Nephron progenitor cell (in vitro differentiated cells): ENCODE measurements at places on chromosomes 4 and X.
A peak's percentile ranks its signal among the peaks of the same experiment; 100 is the strongest.

DNA sequence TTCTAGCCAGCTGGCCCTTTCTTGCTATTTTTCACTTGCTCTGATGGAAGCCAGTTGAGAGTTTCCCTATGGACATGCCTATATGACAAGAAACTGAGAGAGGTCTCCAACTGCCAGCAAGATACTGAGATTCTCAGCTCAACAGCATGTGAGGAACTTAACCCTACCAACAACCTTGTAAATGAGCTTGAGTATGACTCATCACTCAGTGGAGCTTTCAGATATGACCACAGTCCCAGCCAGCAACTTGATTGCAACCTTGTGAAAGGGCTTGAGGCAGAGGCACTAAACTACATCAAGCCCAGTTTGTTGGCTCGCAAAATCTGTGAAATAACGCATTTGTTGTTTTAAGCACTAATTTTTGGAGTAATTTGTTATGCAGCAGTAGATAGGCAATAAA lies 175.8 kb downstream of the COMMD8 start:
- no peak for DNase-seq

DNA sequence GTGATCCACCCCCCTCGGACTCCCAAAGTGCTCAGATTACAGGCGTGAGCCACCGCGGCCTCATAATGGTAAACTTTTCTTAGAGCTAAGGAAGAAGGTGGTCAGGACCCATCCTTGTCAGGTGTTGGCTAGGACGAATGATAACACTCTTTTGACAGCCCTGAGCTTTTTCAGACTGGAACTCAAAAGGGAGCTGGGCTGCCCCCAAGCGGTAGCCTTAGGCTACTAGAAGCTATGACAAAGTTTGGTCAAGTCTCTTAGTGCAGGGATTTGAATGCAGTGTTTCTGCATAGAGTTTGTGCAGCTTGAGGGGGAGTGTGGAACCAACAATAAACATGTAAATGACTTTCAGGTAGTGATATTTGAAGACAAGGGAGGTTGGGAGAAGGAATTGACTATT lies 11.8 kb upstream of the HSD17B10 start:
- peak; percentile 44 for DNase-seq

DNA sequence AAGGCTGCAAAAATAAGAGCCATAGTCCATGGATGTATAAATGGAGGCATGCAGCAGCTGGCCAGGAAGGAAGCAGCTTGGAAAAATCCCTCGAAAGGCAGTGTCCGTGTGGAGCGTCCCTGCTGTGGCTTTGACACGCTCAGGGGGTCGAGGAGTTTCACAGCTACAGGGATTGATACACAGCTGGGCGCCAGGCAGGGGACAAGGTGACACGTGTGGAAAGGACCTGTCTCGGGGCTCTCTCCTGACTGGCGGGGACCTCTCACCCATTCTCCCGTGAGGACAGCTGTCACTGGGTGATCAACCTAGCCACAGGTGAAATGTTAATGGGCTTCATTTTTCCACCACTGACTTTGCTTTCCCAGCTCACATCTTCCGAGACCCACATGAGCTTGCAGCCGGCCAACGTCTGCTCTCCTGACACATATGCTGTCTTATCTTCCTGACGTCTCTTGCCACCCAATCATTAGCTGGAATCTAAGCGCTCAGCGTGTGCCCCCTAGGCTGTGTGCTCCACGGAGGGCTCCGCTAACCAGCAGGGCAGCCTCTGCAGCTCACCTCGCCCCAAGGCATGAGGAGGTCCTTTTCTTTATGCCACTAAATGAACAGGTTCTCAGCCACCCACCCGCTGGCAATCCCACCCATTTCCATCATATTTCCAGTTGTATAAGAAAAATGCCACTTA lies 89.4 kb upstream of the AFAP1 start:
- DNase-seq = no peak

DNA sequence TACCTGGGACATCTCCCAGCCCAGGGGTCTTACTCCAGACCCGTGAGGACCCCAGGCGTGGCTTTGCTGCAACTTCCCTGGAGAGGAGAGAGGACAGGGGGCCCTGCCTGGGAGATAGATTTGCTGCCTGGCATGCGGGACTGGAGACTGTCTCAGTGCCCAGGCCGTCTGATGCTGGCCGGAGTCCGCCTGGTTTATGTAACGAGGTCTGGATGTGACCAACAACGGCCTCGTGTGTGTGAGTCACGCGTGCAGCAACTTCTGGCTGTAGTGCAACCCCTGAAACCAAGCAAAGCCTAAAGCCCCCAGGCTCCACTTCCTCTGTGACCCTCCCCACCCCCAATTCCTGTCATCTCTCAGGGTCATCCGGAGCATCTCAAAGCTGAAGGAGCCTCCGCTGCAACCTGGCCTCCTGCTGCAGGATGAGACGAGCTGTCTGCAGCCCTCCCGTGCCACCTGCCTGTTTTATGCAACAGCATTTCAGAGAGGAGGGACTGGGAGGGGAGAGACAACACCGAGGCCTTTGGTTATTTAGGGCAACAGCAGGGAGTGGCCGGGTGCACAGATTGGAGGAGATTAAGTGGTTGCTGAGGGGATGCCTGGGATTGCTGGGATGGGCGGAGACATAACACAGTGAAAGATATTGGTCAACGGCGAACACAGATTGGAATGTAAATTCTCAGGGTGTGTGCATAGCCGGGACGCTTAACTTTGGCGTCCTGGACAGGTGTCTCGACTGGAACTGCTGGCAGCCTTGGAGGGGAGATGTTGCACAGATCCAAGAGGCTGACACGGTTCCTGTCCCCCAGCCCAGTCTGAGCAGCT lies 16.0 kb downstream of the XG start:
- no peak for DNase-seq

DNA sequence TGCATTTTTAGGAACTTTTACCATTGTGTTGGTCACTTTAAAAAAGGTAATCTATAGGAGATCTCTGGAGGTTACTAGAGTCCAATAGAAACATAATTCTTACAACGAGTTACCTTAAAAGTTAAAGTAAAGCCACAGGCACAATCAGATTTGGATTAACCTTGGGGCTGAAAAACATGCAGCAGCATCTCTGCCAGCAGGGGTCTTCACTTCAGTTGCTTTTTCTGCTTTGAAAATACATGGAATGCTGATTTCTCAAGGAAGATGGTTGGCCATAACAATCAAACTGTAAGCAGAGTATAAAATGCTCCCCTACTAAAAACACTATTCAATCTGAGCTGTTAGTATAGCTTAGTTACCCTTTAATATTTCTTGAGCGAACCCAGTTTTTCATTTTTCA lies 1072.3 kb upstream of the PCDH10 start:
- DNase-seq = no peak

DNA sequence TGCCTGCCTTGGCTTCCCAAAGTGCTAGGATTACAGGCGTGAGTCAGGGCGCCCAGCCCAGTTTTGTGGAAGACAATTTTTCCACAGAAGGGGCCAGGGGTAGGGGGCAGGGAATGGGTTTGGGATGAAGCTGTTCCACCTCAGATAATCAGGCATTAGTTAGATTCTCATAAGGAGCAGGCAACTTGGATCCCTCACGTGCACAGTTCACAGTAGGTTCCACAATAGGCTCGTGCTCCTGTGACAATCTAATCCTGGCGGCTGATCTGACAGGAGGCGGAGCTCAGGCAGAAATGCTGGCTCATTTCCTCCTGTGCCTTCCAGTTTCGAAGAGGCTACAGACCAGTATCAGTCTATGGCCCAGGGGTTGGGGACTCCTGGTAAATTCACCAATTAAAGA lies 491.6 kb upstream of the AADAT start:
- DNase-seq = no peak

- DNase-seq = no peak
These were observed 99.9 kb upstream of the MAOA start for GRCh38 chrX:43556207-43556606.

GRCh38 chr4:168880811-168881595 lies 129.1 kb downstream of the CBR4 start:
- no peak for DNase-seq

DNA sequence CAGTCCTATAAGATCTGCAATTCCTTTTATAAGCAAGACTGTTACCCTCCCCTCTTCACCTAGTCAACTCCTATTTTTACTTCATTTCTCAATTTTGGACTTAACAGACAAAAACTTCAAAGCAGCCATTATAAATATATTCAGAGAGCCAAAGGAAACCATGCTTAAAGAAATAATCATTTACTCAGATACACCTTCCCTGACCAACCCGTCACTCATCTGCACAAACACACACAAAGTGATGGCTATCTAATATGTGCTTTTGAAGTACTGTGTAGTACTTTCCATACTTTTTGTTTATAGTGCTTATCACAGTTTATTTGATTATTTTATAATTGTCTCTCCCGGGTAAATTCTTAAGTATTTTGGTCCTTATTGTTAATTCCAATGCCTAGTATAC lies 117.2 kb downstream of the TBC1D19 start:
- DNase-seq = no peak

DNA sequence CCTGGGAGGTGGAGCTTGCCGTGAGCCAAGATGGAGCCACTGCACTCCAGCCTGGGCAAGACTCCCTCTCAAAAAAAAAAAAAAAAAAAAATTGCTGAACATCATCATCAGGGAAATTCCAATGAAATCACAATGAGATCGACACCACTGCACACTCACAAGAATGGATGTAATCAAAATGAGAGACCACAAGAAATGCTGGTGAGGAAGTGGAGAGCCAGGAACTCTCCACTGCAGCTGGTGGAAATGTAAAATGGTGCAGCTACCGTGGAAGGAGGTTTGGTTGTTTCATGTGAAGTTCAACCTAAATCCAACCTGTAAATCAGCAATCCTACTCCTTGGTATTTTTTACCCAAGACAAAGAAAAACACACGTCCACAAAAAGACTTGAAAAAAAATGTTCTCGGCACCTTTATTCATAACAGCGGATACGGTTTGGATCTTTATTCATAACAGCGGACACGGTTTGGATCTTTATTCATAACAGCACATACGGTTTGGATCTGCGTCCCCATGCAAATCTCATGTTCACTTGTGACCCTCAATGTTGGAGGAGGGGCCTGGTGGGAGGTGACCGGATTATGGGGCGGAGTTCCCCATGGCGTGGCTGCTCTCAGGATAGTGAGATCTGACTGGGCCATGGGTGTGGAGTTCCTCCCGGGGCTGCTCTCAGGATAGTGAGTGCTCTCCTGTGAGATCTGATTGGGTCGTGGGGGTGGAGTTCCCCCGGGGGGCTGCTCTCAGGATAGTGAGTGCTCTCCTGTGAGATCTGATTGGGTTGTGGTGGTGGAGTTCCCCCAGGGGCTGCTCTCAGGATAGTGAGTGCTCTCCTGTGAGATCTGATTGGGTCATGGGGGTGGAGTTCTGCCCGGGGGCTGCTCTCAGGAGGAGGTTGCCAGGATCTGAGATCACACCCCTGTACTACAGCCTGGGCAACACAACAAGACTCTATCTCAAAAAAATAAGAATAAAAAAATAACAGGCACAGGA lies 7.7 kb downstream of the GAK start:
- no peak for DNase-seq

DNA sequence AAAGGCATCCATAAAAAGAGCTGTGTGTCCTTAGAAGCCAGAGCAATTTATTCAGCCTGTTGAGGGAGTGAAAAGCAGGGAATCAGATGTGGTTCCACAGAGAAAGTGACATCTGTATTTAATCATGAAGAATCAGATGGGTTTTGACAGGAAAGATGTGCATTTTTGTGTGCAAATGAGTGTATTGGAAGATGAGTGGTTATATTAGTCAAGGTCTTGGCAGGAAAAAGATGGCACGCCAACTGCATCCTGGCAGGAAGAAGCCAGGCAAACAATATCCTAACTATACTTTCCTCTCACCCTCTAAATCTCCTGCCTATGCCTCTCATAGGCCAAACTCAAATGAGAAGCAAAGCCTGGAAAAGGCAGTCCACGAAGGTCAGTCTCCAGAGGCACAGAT lies 59.1 kb downstream of the SCFD2 start:
- no peak for DNase-seq

GRCh38 chr4:186458050-186458449 lies 97.3 kb downstream of the MTNR1A start:
- no peak for DNase-seq

- DNase-seq = no peak
These were observed 400.5 kb downstream of the PDGFC start for GRCh38 chr4:156571146-156571545.

GRCh38 chr4:41934514-41934900 lies 722 bp upstream of the TMEM33 start:
- DNase-seq = no peak

GRCh38 chr4:82930848-82931755 lies 30.6 kb downstream of the THAP9 start:
- DNase-seq = no peak
